ENCODE measurements at places on chromosomes 16 and 17.

- no peak for DNase-seq
Observed at GRCh38 chr17:60361889-60362288, 30.0 kb downstream of the USP32 start.

- DNase-seq, result no peak
Observed at GRCh38 chr16:55622930-55623561, 32.7 kb upstream of the SLC6A2 start.

GRCh38 chr17:75822119-75822799, 21.9 kb downstream of the UNC13D start:
- no peak for DNase-seq

- peak; percentile 76 for DNase-seq
Observed at GRCh38 chr17:35969558-35970380, 11.5 kb downstream of the CCL16 start.

DNA sequence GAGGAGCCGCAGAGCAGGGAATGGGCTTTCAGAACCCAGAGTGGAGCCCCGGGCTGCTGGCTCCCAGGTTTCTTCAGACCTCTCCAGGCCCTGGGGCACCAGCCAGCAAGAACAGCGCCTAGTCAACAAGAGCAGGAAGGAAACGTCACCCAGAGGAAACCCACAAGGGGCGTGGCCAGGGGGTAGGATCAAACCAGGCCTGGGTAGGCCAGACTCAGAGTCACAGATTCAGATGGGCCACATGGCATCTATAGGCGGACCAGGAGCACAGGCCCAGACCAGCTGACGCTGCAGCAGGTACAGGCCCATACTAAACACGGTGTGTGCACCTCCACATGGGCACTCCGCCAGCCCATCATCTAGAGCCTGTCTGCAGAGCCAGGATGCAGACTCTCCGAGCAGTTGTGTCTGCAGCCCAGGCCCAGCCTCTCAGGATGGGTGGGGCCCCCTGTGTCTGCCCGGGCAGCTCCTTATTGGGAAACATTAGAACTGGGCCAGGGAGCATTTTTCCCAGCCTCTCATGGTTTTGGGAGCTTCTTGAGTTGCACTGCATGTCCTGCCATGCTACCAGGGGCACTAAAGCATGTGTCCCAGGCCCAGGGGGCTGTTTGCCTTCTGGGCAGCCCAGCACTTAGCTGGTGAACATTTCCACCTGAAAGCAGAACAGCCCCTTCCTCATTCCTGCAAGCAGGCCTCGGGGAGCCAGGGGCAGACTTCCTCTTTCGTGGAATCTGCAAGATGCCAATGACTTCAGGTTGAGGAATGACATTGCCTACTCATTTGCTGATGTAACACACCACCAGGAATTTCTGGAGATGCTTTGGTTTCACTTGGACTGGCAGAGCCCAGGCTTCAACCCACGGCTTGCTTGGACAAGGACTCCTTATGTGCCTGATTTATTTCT, at the start of gene NLRP1:
TSS of gene NLRP1 (minus strand) at position 127 of the 904 bp plus-strand sequence. CDS start 552 bp downstream, outside the sequence.
- peak; percentile 86 for DNase-seq

Data from stimulated activated CD4-positive, alpha-beta T cell treated with anti-CD3 and anti-CD28 coated beads, Interleukin-12 subunit alpha, Interleukin-12 subunit beta, amount 100 ng/mL, for 24 hours (primary cell).